ENCODE measurements at places on chromosomes 7 and 10. TPM values are rescaled to one million over a fixed set of nuclear protein-coding genes. Genes with fewer than 3 reads are reported as not detected.

GRCh38 chr10:836782-837181 is 94.7 kb downstream of the LARP4B start:
- H3K4me1 ChIP-seq: peaks cover 12% of the 10 kb centered on the region
- H3K4me3 ChIP-seq: no peak overlapping the region
- peaks cover 58% of the 10 kb centered on the region for H3K36me3 ChIP-seq
- no peaks in the 10 kb centered on the region for H3K27me3 ChIP-seq
- no peak for DNase-seq

Gene TDRD1
- total RNA-seq: 0.13 TPM

DNA sequence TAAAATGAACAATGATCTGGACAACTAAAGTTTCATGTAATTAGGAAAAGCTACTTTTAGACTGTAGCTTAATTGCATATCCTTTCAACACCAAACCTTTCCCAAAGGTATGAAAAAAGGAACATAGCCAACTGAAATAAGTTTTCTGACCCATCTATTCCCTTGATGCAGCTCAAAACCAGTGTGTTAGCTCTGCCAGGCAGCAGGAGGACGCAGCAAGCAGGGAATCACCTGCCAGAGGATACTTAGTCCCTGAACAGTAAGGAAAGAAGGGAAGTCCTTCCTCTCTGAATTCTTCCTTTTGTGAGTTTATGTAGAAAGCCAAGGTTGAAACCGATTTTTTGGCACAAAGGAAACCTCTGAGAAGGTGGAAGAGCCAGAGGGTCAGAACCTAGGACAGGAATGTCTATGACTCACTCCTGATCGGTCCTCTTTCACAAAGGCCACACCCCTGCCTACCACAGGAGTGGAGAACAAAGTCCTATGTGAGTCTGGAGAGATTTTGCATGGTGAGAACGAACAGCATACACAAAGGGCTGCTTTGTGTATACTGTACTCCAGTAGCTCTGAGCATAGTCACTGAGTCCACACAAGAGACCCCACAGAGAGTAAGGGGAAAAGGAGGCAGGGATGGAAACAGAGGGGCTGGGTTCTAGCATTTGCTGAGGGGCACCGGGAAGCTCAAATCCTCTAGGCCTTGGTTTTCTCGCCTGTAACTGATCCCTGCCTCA is 68.8 kb upstream of the GSDME start:
- H3K4me3 ChIP-seq: no peak overlapping the region
- H3K27me3 ChIP-seq: no peaks in the 10 kb centered on the region
- no peaks in the 10 kb centered on the region for H3K36me3 ChIP-seq
- peaks cover 43% of the 10 kb centered on the region for H3K4me1 ChIP-seq

- H3K27ac ChIP-seq: no peak overlapping the region
- H3K27me3 ChIP-seq: no peaks in the 10 kb centered on the region
- H3K4me3 ChIP-seq: no peak overlapping the region
- no peaks in the 10 kb centered on the region for H3K4me1 ChIP-seq
Measured at GRCh38 chr10:2874963-2875362, 192.4 kb upstream of the PFKP start.

Gene ERVW-1
- not detected for total RNA-seq

Gene ICA1
- total RNA-seq: 5.4 TPM

DNA sequence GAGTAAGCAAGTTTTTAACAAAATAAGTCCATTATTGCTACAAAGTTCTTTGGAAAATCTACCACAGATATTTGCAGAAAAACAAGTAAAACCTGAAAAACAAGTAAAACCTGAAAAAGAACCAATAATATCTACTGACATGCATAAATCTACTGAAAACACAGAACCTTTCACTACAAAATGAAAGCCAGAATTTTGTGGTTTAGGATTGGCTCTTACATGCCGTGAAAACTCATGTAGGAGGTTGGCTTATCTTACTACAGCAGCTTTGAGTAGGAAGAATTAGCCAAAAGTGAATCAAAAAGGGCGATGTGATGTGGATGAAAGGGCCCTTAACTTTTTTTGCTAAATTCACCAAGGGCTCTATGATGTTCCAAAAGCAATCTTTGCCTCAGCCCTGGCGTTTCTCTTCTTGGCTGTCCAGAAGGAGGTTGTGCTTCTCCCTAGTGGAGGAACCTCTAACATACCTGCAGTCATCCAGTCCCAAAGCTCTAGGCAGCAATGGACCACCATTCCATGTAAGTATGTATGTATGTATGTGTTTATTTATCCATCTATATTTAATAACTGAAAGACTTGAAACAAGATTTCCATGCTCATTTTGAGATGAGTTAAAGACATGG is 93.5 kb upstream of the ZNF804B start:
- DNase-seq: no peak
- no peak overlapping the region for H3K4me3 ChIP-seq
- no peaks in the 10 kb centered on the region for H3K27me3 ChIP-seq
- no peaks in the 10 kb centered on the region for H3K36me3 ChIP-seq

DNA sequence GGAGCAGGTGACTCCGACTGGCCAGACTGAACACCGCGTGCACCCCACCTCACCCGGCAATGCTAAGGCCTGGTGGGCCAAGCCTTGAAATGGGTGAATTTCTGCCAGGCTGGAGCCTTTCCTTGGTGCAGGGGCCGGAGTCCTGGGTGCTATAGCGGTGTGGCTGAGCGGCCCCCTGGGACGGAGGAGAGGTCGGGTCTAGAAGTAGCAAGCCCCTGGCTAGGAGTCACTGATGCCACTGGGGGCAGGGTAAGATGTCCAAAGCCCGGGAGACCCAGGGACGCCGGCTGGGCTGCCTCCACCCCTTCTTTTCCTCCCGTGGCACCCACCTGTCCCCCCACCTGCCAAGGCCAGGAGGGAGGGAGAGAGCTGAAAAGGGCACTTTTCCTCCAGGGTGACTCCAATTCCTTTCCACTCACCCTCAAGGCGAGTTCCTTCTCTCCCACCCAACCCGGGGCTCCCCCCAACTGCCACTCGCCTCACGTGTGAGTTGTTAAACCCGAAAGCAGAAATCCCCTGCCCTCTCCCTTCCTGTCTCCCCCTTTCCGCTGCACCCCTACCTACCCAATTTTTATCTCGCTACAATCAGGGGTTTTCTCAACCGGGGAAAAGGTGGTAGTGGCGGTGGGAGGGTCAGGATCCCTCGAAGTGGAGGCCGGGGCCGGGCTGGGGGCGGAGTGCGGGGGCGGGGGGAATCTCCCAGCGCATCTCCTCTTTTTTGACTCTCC is 6.0 kb upstream of the GATA3 start:
- DNase-seq: no peak
- H3K4me1 ChIP-seq: peaks cover 78% of the 10 kb centered on the region
- peaks cover 100% of the 10 kb centered on the region for H3K27me3 ChIP-seq
- H3K4me3 ChIP-seq: no peak overlapping the region

DNA sequence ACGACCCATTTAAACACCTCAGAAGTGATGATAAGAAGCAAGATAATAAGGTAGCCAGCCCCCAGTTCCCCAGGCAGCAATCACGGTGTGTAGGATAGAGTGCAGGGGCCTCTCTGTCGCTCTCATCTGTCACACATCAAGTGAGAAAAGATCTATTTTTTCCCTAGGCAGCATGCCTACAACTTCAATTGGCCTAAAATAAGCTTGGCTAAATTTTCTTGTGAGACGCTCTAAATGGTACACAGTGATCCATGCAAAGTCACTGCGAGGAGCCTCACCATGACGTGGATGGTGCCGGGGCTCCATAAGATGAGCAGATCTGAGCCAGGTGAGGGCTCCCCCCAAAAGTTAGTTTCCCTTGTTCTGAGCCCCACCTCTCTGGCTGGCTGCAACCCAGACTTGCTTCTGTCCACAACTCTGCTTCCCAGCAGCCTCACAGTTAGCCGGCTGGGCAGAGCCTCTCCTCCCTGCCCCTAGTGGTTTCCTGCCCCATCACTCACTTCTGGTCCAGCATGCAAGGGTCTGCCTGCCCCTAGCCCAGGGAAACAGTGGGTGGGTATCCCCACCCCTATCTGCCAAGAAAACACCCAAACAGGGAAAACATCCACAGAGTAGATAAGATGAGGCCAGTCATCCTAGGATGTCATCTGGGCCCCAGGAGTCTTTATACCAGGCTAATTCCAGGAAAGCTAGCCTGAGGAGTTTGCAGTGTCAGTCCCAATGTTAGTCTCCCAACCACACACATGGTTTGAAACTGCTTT is 342.1 kb downstream of the GRID1 start:
- no peak overlapping the region for H3K4me3 ChIP-seq
- no peaks in the 10 kb centered on the region for H3K27me3 ChIP-seq
- H3K4me1 ChIP-seq: no peaks in the 10 kb centered on the region
- DNase-seq: no peak

Data from esophagus muscularis mucosa (tissue), 4 donors.